Activated naive CD4-positive, alpha-beta T cell treated with anti-CD3 and anti-CD28 coated beads, Interleukin-2, amount 10 ng/mL, durations not matched to agents 5 hours and 36 hours (primary cell): ENCODE measurements at places on chromosomes 3 and 15. TPM values are rescaled to one million over a fixed set of nuclear protein-coding genes. Genes with fewer than 3 reads are reported as not detected.

Gene MASP1
- not detected for total RNA-seq

Gene CIP2A
- 40.0 TPM for total RNA-seq

Gene P3H2
- not detected for total RNA-seq

Gene SNX22
- 0.93 TPM for total RNA-seq

Gene PRR23E
- total RNA-seq, result not detected
